ENCODE measurements at places on chromosomes 13 and 19.

GRCh38 chr19:48830088-48830487 is 6.2 kb downstream of the HSD17B14 start:
- H3K36me3 ChIP-seq = no peaks in the 10 kb centered on the region
- H3K4me1 ChIP-seq = no peaks in the 10 kb centered on the region
- H3K27ac ChIP-seq = no peak overlapping the region
- no peaks in the 10 kb centered on the region for H3K27me3 ChIP-seq
- no peak for DNase-seq

- no peak overlapping the region for H3K4me3 ChIP-seq
- no peak for DNase-seq
- no peaks in the 10 kb centered on the region for H3K4me1 ChIP-seq
- H3K27me3 ChIP-seq = no peaks in the 10 kb centered on the region
- H3K36me3 ChIP-seq = no peaks in the 10 kb centered on the region
These were observed 232.1 kb downstream of the TM9SF2 start for GRCh38 chr13:99733346-99733745.

- no peak for DNase-seq
- no peak overlapping the region for H3K27ac ChIP-seq
- no peaks in the 10 kb centered on the region for H3K27me3 ChIP-seq
These were observed 728.4 kb downstream of the SLITRK1 start for GRCh38 chr13:83153848-83154247.

GRCh38 chr13:59746291-59746962 is 417.3 kb downstream of the DIAPH3 start:
- no peaks in the 10 kb centered on the region for H3K36me3 ChIP-seq
- H3K27ac ChIP-seq = no peak overlapping the region
- H3K27me3 ChIP-seq = no peaks in the 10 kb centered on the region
- DNase-seq = no peak

- H3K27me3 ChIP-seq = no peaks in the 10 kb centered on the region
- peak overlapping the region; percentile 70 for H3K27ac ChIP-seq
- no peaks in the 10 kb centered on the region for H3K36me3 ChIP-seq
- H3K4me1 ChIP-seq = peaks cover 48% of the 10 kb centered on the region
These were observed 32.3 kb upstream of the MED4 start for GRCh38 chr13:48126944-48127830.

DNA sequence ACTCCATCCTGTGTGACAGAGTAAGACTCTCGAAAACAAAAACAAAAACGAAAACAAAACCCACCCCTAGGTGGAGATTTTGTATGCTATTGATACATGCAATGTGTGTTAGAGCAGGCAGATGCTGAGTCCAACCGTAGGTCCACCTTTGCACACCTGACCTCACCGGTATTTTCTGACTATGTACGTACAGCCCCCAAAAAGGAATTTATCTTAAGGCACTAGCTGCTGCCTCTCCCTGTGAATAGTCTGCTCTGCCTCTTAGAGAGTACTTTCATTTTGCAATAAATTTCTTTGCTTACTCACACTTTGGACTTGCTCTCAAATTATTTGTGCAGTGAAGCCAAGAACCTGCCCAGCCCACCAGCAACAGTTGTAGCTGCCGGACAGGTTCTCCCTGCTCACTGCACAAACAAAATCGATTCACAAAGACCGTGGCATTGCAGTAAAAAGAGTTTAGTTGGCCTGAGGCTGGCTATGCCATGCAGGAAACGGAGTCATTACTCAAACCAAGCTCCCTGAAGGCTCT is 8.2 kb upstream of the ZNF77 start:
- no peak overlapping the region for H3K27ac ChIP-seq
- no peak overlapping the region for H3K4me3 ChIP-seq
- no peaks in the 10 kb centered on the region for H3K36me3 ChIP-seq
- H3K4me1 ChIP-seq = peaks cover 13% of the 10 kb centered on the region
- H3K27me3 ChIP-seq = no peaks in the 10 kb centered on the region
- DNase-seq = no peak

GRCh38 chr19:23439623-23440022 is 44.4 kb upstream of the ZNF91 start:
- no peak overlapping the region for H3K27ac ChIP-seq
- H3K4me1 ChIP-seq = no peaks in the 10 kb centered on the region
- no peaks in the 10 kb centered on the region for H3K36me3 ChIP-seq
- H3K4me3 ChIP-seq = no peak overlapping the region
- no peaks in the 10 kb centered on the region for H3K27me3 ChIP-seq

- no peaks in the 10 kb centered on the region for H3K4me1 ChIP-seq
- H3K4me3 ChIP-seq = no peak overlapping the region
- DNase-seq = no peak
- no peaks in the 10 kb centered on the region for H3K36me3 ChIP-seq
- no peaks in the 10 kb centered on the region for H3K27me3 ChIP-seq
These were observed 15.8 kb upstream of the MICU2 start for GRCh38 chr13:21619633-21620220.

- H3K36me3 ChIP-seq = no peaks in the 10 kb centered on the region
- no peak for DNase-seq
- peak overlapping the region; percentile 20 for H3K27ac ChIP-seq
- no peaks in the 10 kb centered on the region for H3K27me3 ChIP-seq
These were observed 373 bp downstream of the TNFAIP8L1 start for GRCh38 chr19:4639531-4640246.

- H3K36me3 ChIP-seq = no peaks in the 10 kb centered on the region
- no peak for DNase-seq
- no peak overlapping the region for H3K4me3 ChIP-seq
- H3K4me1 ChIP-seq = no peaks in the 10 kb centered on the region
These were observed 4.1 kb downstream of the ATP11A start for GRCh38 chr13:112693831-112694497.

DNA sequence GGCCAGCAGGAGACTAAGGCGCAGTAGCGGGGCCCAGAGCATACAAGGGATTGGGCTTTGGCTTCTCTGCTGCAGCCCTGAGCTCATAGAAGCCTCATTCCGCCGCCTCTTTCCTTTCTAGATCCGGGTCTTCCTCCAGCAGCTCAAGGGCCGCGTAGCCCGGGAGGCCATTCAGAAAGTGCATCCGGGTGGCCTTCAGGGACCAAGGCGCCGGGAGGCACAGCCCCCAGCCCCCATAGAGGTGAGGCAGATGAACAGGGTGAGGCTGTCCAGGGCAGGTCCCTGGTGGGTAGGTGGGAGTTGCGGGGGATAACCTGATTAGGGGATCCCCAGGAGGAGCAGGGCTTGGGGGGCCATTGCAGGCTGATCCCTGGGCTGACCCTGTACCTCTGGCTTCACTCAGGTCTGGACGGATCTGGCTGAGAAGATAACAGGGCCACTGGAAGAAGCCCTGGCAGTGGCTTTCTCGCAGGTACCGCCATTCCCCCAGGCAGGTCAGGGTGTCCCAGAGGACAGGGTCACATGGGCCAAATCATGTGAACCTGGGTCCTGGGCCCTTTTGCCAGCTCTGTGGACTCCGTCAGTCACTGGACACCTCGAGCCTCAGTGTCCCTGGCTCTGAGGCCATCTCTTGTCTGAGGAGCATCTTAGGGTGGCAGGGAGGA is 1.3 kb downstream of the SNAPC2 start:
- peaks cover 60% of the 10 kb centered on the region for H3K4me1 ChIP-seq
- H3K4me3 ChIP-seq = peak overlapping the region; percentile 88
- DNase-seq = no peak
- H3K27ac ChIP-seq = peak overlapping the region; percentile 57
- no peaks in the 10 kb centered on the region for H3K27me3 ChIP-seq

DNA sequence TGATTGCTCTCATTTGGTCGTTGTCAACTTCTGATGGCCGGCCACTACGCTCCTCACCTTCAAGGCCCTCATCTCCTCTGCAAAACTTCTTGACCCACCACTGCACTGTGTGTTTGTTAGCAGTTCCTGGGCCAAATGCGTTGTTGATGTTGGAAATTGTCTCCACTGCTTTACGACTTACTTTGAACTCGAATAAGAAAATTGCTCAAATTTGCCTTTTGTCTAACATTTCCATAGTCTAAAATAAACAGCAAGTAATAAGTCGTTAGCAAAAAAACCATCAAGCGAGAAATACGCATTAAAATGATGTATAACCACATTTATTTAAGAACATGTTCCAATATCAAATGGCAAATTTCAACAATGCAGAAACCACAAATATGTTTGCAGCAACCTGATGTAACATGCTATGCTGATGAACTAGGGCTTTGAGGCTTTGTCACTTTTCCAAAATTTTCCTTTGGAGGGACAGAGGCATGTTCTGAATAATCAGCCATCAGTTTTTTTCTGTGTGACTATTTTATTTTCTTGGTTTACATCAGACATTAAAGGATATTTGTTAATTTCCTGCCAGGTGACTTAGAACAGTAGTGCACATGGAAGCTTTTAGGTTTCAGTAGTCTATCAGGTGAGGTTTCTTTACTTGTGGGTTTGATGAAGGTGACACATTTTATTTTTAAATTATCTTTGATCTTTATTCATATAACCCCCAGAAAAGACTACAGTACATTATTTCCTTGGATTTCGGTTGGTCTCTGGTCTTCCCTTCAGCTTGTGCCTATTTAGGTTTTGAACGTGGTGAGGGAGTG is 74.7 kb upstream of the TEX29 start:
- peaks cover 32% of the 10 kb centered on the region for H3K4me1 ChIP-seq
- H3K27me3 ChIP-seq = no peaks in the 10 kb centered on the region
- peaks cover 29% of the 10 kb centered on the region for H3K36me3 ChIP-seq
- no peak overlapping the region for H3K27ac ChIP-seq
- DNase-seq = no peak
- H3K4me3 ChIP-seq = no peak overlapping the region

DNA sequence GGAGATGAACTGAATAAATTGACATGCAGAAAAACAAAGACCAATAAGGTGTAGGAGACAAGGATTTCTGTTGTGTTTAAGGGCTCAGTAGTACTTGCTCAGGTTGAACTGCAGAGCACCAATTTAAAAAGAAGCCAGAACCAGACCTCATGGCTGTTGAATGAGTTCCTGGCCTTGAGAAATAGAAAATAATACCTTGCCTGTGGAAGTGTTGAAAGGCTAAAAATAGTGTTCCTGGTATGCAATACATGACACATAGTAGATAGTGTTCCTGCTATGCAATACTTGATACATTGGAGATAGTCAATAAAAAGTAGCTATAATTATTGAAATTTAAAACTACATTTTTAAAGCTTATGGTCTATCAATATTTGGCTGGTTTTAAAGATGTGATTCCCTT is 595.8 kb downstream of the PCDH9 start:
- no peak overlapping the region for H3K27ac ChIP-seq
- no peak for DNase-seq
- H3K27me3 ChIP-seq = no peaks in the 10 kb centered on the region

DNA sequence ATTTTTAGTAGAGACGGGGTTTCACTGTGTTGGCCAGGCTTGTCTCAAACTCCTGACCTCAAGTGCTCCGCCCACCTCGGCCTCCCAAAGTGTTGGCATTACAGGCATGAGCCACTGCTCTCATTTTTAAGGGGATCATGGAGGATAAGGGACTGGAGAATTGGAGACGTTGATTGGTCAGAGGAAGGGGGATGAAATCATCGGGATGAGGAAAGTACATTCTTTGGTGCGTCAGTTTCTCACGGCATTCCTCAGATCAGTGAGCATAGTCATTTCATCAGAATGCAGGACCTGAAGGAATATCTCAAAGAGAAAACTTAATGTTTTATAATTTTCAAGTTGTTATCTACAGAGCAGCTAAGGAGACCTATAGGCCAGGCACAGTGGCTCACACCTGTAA is 14.0 kb downstream of the ZNF114 start:
- H3K36me3 ChIP-seq = no peaks in the 10 kb centered on the region
- no peak overlapping the region for H3K4me3 ChIP-seq
- no peak overlapping the region for H3K27ac ChIP-seq

DNA sequence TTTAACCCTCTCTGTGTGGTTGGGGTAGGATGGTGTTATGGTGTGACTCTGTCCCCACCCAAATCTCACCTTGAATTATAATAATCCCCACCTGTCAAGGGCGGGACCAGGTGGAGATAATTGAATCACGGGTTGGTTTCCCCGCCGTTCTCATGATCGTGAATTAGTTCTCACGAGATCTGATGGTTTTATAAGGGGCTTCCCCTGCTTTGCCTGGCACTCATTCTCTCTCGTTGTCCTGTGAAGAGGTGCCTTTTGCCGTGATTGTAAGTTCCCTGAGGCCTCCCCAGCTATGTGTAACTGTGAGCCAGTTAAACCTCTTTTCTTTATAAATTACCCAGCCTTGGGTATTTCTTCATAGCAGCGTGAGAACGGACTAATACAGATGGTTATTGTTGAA is 68.8 kb downstream of the ARHGEF7 start:
- H3K4me3 ChIP-seq = no peak overlapping the region
- H3K27ac ChIP-seq = peak overlapping the region; percentile 64
- no peaks in the 10 kb centered on the region for H3K36me3 ChIP-seq

DNA sequence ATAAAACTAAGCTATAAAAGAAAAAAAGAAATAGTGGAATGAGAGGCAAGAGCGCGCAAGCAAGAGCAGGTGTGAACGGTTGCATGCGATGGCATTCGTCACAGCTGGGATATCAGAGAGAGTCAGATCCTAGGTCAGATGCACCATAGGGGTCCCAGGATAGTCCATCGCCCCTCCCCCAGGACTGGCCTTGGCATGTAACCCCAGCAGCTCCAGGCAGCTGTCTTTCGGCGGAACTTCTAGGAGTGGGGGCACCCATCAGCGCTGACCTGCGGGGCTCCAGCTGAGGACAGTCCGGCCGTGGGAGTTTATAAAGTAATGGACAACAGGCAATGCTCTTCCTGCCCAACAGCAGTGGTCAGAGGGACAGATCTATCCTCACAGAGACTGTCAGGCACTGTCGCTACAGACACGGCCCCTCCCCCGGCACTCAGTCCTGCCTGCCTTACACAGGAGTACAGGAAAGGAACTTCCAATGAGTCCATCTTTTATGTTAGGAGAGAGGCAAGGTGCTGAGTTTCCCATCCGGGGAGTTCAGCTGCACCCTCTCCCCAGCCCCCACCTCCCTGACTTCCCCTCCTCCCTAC is 1.4 kb downstream of the SIAH3 start:
- no peak overlapping the region for H3K27ac ChIP-seq
- no peaks in the 10 kb centered on the region for H3K36me3 ChIP-seq
- no peak for DNase-seq
- no peaks in the 10 kb centered on the region for H3K27me3 ChIP-seq

DNA sequence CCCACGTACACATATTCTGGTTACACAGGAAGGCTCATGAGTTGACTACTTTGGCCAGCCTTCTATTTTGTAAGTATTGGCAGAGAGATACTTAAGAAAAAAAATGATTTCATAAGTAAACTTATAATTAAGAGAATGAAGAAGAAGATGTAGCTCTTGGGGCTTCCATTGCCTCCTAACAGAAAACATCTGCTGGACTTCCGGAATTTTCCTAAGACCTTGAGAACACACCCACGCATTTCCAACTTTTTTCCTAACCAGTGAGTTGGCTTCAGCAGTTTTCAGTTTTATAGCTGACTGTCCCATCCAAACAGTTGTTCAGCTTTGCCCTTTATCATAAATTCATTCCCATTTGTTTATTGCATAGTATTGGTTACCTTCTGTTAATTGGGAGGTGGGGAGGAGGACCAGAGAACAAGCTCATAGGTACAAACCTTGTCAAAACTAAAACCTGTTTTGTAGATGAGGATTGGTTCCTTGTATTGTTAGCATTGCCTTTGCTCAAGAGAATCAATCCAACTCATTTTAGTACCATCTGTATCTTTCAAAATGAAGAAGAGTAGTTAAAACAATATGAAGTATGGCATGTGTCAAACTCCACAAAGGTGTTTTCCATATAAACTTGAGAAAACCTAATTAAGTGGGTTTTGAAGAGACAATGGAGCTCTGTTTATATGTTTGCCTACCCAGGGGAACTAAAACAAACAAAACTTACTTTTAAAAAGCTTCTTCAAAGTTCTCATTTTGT is 93.9 kb downstream of the COL4A2 start:
- H3K4me1 ChIP-seq = no peaks in the 10 kb centered on the region
- peak overlapping the region; percentile 95 for H3K27ac ChIP-seq
- no peak for DNase-seq
- H3K27me3 ChIP-seq = no peaks in the 10 kb centered on the region
- H3K36me3 ChIP-seq = no peaks in the 10 kb centered on the region

All from right atrium auricular region (tissue), 2 donors.